ENCODE measurements at places on chromosomes 7 and 10. TPM values are rescaled to one million over a fixed set of nuclear protein-coding genes. Genes with fewer than 3 reads are reported as not detected.

Gene FRAT1
- 7.5 TPM for total RNA-seq

Gene GDF10
- not detected for total RNA-seq

Gene CABCOCO1
- 1.2 TPM for total RNA-seq

Gene MCM7
- 118 TPM for total RNA-seq

Gene TUBB8
- 2.1 TPM for total RNA-seq

Gene SMNDC1
- total RNA-seq = 52.9 TPM

Gene TMEM213
- total RNA-seq = not detected

Gene STEAP1B
- 54.2 TPM for total RNA-seq

Gene FRMD4A
- 20.1 TPM for total RNA-seq

Gene RBP3
- total RNA-seq = not detected

Gene FAM20C
- 46.8 TPM for total RNA-seq

Gene STEAP2
- total RNA-seq = 4.0 TPM

Gene HABP2
- total RNA-seq = 0.97 TPM

Gene TSPAN14
- total RNA-seq = 134 TPM

Gene PIP
- total RNA-seq = not detected

Gene CCL24
- total RNA-seq = not detected

Gene MLXIPL
- total RNA-seq = 63.2 TPM

Gene SLC37A3
- total RNA-seq = 55.4 TPM

Gene MKI67
- total RNA-seq = 74.8 TPM

Gene TBRG4
- 66.7 TPM for total RNA-seq

Gene CHN2
- 14.1 TPM for total RNA-seq

Gene PHYHIPL
- total RNA-seq = 0.32 TPM

Gene JAKMIP3
- total RNA-seq = 0.90 TPM

Gene FAM13C
- total RNA-seq = 2.5 TPM

Gene AKR1C2
- 0.33 TPM for total RNA-seq

Gene GPR26
- not detected for total RNA-seq

Gene TEX36
- total RNA-seq = not detected

Gene PRSS58
- not detected for total RNA-seq

Gene HOXA4
- not detected for total RNA-seq

Gene PSD
- total RNA-seq = 18.8 TPM

Gene FOXI2
- total RNA-seq = 1.3 TPM

Gene PDE6C
- total RNA-seq = not detected

Gene ELFN1
- 4.6 TPM for total RNA-seq

Gene LIPK
- not detected for total RNA-seq

Gene CREB3L2
- 80.2 TPM for total RNA-seq

Gene STAMBPL1
- 4.1 TPM for total RNA-seq

Gene DNAJB12
- total RNA-seq = 27.5 TPM

Gene PWWP2B
- total RNA-seq = 11.4 TPM

Gene OR2A1
- not detected for total RNA-seq

Gene GET4
- total RNA-seq = 73.3 TPM

Gene CALCR
- total RNA-seq = 16.8 TPM

Gene PRSS37
- not detected for total RNA-seq

Gene CFAP43
- 3.8 TPM for total RNA-seq

Gene CLRN3
- not detected for total RNA-seq

Gene NOS3
- 2.5 TPM for total RNA-seq

Gene SYCE1
- total RNA-seq = not detected

Gene SLC39A12
- total RNA-seq = not detected

Gene NAT16
- total RNA-seq = 0.15 TPM

Gene WAPL
- total RNA-seq = 54.1 TPM

Gene PAPOLB
- total RNA-seq = 0.93 TPM

Gene NKX2-3
- not detected for total RNA-seq

Gene HPS1
- 43.3 TPM for total RNA-seq

Gene SHTN1
- total RNA-seq = 39.4 TPM

Gene IDI2
- total RNA-seq = not detected

Gene SLC26A4
- total RNA-seq = not detected

Gene DPYSL4
- 7.7 TPM for total RNA-seq

Gene EBF3
- 0.44 TPM for total RNA-seq
